ENCODE measurements at places on chromosomes 3 and 15.

GRCh38 chr3:119835556-119835955 lies 53.7 kb downstream of the NR1I2 start:
- no peak for DNase-seq

- no peak for DNase-seq
Measured at GRCh38 chr3:119967353-119968006, 126.8 kb downstream of the GSK3B start.

DNA sequence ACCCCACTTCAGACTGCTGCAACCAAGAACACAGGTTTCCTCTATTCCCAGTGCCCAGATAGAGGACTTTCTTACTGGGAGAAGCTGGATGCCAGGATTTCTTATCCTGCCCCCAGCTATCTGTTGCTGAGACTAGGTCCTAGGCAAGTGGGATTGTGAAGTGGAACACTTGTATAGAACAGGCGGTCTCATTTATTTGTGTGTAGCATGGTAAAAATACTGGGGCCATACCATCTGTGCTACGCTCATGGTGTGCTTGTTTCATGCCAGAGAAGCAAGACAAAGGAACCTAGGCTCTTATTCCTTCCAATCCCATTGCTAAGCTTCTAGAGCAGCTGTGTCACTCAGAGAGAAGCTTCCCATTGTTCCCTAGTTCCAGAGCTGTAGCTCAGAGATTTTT lies 191.5 kb upstream of the EPHA6 start:
- DNase-seq, result no peak

DNA sequence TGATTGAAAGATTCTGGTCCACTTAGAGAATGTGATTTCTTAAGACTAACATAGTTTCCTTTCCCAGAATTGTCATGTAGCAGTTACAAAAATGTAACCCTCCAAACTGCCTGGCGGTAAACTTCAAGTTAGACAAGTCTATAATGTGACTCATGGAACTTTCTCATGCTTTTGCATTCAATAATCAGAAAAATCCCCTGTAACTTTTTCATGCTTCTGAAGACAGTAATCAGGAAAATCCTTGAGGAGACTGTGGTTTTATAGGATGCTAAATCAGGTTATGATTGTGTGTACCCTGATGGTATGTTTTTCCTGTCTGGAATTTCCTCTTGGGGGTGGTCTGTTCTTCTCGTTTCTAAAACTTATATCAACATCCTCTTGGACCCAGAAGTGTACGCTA lies 74.0 kb upstream of the RARB start:
- DNase-seq, result no peak

DNA sequence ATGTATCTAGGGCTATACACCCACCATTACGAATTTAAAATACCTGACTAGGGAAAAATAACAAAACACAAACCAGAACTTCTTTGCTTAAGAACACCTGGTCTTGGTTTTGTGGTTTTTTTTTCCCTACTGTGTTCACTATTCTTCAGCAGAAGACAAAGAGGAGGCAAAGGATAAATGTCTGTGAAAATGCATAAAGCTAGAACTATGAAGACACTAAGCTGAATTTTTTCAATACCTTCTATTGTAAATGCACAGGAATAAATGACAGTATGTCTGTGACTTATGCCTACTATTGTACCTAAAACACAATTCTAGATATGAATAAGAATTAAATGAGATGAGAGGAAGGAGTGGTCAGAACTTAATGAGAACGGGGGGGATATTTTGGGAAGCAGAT lies 86.9 kb downstream of the TBL1XR1 start:
- no peak for DNase-seq

GRCh38 chr3:72327008-72327407 lies 521.2 kb downstream of the SHQ1 start:
- no peak for DNase-seq

DNA sequence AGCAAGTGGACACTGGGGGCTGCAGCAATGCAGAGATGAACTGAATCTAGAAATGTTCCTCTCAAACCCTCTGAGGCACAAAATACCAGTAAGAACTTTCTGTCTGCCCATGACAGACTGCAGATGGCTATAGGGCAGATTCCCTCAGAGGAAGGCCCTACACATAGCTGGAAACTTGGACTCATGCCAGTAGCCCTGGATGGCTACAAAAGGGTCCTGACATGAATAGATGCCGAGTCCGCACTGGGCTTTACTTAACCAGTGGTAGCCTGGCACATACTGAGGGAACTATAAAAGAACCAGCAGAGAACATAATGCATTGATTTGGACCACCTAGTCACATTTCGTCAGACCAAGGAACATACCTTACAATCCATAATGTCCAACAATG lies 66.7 kb downstream of the C3orf80 start:
- DNase-seq, result no peak

GRCh38 chr3:24272875-24273274 lies 221.8 kb downstream of the THRB start:
- DNase-seq, result no peak

GRCh38 chr15:70031261-70031660 lies 66.5 kb downstream of the TLE3 start:
- DNase-seq, result no peak

DNA sequence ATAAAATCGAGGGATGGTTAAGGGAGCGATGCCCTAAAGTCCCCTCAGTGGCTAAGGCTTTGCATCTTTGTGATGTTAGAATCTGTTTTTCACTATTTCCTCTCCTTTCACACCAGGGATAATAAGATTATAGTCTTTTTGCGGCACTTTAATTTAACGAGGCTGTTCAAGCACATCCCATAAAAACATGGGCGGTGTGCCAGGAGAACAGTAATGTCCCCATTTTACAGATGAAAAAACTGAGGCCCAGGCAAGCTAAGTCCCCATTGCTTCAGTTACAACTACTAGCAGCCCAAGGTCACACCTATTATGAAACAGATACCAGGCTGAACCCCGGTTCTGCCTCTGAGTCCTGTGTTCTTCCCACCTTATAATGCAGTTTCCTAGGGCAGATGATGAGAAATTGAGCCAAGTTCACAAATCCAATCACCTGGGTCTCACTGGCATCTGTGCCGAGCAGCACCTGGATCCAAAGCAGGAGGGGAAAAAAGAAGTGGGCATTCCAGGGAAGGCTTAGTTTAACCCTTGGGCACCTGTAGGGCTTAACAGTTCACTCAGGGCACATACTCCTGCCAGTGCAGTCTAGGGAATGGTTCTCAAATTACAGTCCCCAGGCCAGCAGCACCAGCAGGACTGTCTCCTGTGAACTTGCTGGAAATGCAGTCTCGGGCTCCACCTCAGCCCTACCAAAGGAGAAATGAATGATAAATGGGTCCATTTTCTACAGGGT lies 169.3 kb downstream of the RAB11A start:
- DNase-seq, result no peak

DNA sequence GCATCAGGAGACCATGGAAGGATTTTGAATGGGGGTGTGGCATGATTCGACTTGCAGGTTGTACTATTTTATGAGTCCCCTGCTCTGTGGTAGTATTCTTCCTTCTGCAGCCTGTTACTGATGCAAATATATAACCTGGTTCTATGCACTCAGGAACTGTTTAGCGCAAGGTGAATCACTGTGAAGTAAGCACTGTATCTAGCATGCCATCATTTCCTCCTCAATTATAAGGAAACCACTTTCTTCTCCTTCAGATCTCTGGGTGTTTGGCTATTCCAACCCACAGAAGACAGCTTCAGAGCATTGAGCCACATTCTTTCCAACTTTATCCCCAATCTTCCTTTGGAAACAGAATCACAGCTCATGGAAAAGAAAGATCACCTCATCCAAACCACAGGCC lies 176.7 kb downstream of the DIPK2A start:
- DNase-seq, result no peak

DNA sequence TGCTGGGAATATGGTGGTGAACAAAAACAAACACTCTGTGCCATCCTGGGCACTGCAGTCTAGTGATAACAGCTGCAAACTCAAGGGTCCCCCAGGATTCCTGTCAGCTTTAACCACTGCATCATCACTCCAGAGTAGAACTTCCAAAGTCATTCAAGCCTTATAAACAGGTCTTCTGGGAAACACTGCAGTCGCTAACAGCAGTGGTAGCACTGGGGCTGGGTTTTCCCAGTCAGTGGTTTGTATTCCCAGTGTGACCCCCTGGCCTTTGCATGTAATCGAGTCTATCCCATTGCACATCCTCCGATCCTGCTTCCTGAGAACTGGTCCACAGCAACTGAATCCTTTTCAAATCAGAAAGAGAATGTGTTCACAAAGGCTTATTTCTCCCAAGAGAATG lies 623.5 kb downstream of the EDEM1 start:
- no peak for DNase-seq

- DNase-seq, result no peak
Measured at GRCh38 chr3:168330983-168331382, 235.3 kb upstream of the GOLIM4 start.

GRCh38 chr3:7508821-7509220 lies 647.9 kb downstream of the GRM7 start:
- DNase-seq, result no peak

DNA sequence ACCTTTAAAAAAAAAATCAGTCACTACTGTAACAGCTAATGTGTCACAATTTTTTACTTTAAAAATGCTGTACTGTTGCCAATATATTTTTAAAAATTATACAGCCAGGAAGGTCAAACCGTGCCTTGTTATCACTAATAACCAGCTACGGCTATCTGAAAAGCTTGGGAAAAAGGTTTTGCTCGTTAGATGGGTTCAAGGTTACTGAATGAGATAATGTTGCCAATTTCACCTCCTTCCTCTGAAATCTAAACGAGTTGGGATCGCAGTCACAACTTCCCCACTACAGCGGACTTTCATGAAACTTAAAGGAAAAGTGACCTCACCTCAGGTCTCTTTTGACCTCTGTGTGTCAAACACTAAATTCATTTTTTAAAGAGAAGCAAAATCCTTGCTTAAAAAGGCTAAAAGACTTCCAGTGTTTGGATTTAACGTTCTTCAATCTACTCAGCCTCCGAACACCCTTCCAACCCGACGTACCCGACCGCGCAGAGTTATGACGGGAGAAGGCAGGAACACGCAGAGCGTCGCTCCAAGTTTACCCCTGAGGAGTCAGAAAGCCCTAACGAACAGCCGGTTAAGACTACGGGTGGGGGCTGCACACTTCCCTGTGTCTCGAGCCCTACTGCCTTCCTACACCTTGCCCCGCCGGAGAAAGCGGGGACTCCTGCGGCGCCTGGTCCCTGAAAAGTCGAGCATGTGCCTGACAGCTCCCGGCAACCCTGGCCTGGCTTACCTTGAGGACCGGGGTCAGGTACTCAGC lies 860 bp downstream of the ATG3 start:
- DNase-seq, result peak; percentile 90

- no peak for DNase-seq
Measured at GRCh38 chr15:81113204-81113657, 20.8 kb upstream of the CFAP161 start.

DNA sequence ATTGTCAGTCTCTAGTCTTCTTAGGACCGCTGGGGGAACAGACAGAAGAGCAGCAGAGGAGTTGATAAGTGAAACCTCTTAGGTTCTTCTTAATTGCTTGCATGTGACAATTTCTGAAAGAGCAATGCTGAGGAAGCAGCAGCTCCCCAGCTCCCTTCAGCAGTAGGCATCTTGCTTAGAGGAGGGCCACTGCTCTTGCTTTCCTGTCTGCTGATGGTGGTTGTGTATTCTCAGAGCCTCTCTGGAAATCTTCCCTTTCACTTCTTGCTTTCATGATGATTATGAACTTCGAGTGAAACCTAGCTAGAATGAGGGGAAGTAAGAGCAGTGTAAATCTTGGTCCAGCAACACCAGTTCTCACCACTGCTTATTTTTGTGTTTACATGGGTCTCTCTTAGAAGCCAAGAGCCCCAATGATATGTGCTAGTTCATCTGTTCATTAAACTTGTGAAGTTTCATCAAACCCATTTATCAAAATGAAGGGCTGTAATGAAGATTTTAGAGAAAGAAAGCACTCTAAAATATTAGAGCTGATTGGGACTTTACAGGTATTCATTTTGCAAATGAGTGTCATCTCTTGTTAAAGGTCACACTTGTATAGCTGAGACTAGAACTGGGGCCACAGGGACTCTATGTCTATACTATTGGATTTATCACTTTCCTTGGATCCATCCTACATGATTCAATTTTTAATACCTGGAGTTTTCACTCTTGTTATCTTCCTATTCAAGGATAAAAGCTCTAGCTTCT lies 246.7 kb downstream of the LPP start:
- no peak for DNase-seq

GRCh38 chr3:61353382-61353781 lies 102.1 kb upstream of the FHIT start:
- no peak for DNase-seq

All from ELR (cell line).